Kasumi-1 (cell line): ENCODE measurements at places on chromosomes 3 and 15.

DNA sequence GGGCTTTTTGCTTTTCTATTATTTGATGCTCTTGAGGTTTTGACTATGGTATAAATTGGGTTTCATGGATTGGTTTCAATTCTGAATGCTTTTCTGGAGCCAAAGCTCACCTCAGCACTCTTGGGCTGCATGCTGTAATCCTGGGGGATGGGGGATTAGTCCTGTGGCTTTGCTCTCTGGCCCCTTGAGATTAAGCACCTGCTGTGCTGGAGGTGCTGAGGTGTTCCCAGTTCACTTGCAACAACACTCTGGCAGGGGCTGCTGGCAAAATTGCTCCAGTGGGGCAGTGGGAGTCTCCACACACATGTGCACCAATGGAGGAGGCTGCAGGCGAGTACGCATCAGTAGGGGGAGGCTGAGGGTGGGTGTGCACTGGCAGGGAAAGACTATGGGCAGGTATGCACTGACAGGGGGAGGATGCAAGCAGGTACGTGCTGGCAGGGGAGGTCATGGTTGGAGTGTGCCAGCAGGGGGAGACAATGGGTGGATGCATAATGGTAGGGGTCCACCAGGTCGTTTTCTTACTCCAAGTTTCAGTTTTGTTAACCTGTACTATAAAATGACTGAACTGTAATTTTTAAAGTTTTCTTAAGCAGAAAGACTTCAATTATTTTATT is 489.2 kb downstream of the FGF12 start:
- DNase-seq: no peak

DNA sequence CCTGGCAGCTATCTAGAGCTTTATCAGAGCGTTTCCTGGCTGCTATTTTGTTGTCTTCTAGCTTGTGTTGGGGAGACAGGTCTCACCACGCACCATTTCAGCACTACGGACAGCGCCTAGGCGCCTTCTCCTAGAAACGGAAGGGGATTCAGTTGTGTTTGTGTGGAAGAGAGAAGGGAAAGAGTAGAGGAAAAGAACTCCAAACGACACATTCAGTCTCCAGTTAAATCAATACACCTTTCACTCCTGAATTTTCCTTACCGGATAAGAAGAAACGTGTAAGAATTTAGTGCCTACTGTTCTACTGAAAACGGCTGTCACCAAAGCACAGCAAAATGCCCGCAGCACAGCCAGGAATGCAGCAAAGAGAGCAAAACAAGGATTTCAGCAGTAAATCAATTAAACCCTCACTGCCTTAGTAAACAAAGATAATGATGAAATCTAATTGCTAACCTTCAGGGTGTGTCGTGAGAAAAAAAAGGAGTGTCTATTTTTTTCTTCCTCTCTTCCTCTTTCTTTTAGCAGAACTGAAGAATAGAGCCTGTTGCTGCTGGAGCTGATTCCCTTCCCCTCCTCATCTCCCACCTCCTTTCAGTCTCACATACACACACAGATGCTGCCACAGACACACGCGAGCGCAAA is 412 bp upstream of the CTXN2 start:
- DNase-seq: peak; percentile 40

- no peak for DNase-seq
Observed at GRCh38 chr3:21750831-21751391, at the start of gene ZNF385D. Gene ZNF385D (minus strand): TSS chr3:21751210. CDS start chr3:21750916, 294 bp downstream.

GRCh38 chr3:113377158-113377557 is 64.1 kb downstream of the CFAP44 start:
- DNase-seq: no peak

DNA sequence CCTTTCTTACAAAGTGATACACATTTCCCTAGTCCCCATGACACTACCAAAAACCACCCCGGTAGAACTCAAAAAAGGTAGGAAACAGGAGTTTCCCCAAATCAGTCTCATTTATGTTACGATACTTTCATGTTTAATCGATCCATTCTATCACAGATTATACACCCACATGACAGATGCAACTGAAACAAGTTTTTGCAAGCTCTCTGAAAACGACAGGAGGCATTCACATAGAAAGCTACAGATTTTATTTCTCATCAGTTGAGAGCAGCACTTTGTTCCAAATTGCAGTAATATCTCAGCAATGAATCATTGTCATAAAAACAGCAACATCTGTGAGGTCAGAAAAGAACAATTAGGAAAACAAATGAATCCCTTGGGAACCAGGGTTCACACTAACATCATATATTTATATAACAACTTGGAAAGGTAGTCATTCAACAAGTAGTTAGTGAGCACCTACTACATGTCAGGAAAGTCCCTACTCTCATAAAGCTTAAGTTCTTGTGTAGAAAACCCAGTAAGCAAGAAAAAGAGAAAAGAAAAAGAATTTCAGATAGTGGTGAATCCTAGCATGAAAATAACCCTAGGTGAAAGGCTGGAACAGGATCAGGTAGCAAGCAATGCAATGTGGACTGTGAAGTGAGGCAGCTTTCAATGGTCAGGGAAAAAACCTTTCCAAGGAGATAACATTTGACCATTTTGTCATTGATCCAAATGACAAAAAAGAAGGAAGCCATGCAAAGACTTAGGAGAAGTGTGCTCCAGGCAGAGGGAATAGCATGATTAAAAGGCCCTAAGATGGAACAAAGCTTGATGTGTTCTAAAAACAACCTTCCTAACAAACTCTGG is 8.3 kb downstream of the PLD1 start:
- DNase-seq: no peak

DNA sequence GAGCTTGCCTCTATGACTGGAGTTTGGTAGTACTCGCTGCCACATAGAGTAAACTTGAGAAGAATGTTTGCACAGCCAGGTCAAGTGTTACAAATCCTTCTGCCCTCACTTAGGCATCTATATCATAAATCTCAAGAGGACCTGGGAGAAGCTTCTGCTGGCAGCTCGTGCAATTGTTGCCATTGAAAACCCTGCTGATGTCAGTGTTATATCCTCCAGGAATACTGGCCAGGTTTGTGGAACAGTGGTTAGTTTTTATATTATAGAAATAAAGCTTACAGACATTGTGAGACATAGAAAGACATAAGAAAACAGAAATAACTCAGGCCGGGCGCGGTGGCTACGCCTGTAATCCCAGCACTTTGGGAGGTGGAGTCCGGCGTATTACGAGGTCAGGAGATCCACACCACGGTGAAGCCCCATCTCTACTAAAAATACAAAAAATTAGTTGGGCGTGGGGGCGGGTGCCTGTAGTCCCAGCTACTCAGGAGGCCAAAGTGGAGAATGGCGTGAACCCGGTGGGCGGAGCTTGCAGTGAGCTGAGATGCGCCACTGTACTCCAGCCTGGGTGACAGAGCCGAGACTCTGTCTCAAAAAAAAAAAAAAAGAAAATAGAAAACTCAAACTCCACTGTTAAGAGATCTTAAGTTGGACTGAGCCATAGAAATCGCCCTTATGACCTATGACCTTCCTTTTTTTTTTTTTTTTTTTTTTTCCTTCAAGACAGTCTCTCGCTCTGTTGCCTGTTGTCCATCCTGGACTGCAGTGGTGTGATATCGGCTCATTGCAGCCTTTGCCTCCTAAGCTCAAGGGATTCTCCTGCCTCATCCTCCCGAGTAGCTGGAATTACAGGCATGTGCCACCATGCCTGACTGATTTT is 2.2 kb downstream of the RPSA start:
- DNase-seq: no peak

GRCh38 chr3:53845103-53845880 is 927 bp downstream of the CHDH start:
- no peak for DNase-seq

DNA sequence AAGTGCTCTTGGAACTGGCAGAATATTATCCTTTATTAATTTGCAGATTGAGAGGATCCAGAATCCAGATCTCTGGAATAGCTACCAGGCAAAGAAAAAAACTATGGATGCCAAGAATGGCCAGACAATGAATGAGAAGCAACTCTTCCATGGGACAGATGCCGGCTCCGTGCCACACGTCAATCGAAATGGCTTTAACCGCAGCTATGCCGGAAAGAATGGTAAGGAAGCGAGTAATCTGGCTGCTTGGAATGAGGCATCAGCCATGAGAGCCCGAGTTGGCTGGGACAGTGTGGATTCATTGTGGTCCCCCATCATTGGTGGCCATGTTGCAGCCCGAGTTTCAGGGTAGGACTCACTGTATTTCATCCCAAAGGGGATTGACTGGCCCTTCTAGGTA is 47.1 kb downstream of the PARP14 start:
- no peak for DNase-seq

DNA sequence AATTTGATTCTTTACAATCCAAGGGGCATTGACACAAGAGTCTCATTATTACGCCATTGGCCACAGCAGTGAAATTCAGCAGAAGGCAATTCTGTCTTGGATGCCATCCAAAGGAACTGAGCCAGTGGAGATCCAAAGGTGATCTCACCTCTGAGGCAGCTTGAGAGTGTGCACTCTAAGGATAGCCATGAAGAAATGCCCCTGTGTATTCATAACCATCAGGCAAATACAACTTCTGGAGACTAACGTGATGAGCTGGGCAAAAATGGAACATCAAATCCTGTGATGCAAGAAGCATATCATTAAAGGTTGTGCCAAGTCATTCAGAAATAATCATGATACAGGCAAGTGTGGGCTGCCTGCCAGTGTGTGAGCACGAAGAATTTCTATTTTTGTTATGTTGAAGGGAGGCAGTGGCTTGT is 41.4 kb downstream of the ROBO2 start:
- no peak for DNase-seq

- DNase-seq: no peak
Observed at GRCh38 chr3:67067251-67067650, 69.1 kb downstream of the KBTBD8 start.

DNA sequence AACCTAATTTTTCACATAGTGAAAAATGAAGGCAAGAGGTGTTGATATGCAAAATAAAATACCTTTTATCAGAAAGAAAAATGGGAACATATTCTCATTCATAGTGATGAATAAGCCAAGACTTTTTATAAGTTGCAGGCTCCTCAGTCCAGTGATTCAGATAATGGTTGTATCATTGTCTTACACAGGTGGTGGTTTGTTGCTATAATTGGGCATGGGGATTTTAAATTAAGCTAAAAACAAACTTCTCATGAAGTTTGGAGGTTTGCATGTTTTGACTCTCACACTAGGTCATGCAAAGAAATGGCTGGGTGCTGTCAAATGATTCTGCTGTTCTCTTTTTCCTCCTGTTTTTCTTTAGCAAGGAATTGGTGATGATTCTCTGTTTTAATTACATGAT is 60.8 kb upstream of the SKIL start:
- no peak for DNase-seq

DNA sequence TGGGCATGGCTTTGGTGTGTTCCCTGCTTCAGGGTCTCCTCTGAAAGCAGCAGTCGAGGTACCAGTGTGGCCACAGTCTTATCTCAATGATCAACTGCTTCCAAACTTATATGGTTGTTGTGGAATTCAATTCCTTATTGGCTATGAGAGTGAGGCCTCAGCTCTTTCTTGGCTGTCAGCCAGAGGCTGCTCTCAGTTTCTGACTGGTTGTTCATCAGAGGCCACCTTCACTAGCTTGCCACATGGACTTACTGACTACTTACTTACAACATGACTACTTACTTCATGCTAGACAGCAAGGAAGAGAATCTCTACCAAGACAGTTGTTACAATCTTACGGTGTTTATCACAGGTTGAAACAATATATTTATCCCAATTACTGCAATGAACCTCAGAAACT is 789.2 kb downstream of the DIPK2A start:
- DNase-seq: no peak

DNA sequence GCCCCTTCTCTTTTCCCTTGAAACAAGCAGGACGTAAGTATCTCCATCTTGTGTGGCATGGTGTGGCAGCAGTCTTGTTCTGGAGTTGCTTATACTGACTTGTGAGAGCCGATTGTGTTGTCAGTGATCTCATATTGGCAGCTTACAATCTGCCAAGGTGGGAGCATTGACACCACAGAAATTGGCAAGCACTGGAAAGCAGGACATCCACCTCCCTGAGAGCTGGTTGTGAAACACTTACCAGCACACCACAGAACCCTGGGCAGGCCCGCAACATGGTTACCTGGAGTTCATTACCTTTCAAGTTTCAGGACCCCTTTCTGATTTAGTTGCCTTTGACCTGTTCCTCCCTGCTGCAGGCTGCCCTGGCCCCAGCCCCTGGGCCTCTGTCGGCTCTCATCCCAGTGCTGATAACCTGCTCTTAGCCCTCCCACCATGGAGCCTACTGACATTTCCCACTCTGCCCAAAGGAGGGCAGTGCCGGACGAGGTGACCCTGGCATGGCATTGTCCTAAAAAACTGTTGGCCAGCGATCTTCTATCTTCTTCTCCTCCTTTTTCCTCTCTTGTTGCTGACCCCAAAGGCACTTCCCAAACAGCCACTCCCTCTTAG is 10.6 kb upstream of the ATP2B2 start:
- DNase-seq: no peak

GRCh38 chr3:61776390-61776789 is 215.0 kb downstream of the PTPRG start:
- no peak for DNase-seq

- DNase-seq: no peak
Observed at GRCh38 chr3:28207000-28207733, 34.3 kb upstream of the CMC1 start.

GRCh38 chr3:155350571-155350970 is 57.1 kb upstream of the STRIT1 start:
- no peak for DNase-seq

GRCh38 chr3:140467796-140468315 is 210.0 kb upstream of the TRIM42 start:
- no peak for DNase-seq

GRCh38 chr15:92527197-92527596 is 128.4 kb downstream of the FAM174B start:
- no peak for DNase-seq

DNA sequence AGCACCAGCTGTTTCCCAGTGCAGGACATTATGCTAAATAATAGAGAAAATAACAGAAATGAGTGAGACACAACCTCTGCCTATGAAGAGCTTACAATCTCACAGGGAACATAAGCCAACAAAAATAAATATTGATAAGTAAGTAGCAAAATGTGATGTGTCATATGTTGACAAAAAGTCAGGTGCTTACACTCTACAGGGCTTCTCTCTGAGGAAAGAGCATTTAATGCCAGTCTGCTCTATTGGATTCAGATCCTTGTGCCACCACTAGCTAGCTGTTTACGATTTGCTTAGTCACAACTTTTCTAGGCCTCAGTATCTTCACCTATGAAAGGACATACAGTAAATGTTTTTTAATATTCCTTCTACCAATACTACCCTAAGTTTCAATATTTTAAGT is 500.9 kb upstream of the NAALADL2 start:
- no peak for DNase-seq

GRCh38 chr15:78950902-78951840 is 6.3 kb upstream of the CTSH start:
- no peak for DNase-seq

- DNase-seq: no peak
Observed at GRCh38 chr3:66259566-66260255, 38.9 kb downstream of the SLC25A26 start.

- no peak for DNase-seq
Observed at GRCh38 chr15:43998607-43999006, 171.8 kb downstream of the WDR76 start.

GRCh38 chr15:90425726-90426346 is 37.8 kb downstream of the IQGAP1 start:
- DNase-seq: no peak
